ENCODE measurements at places on chromosomes 4 and X.
A peak's percentile ranks its signal among the peaks of the same experiment; 100 is the strongest.

GRCh38 chrX:14497184-14497666, 32.1 kb upstream of the GLRA2 start:
- DNase-seq, result no peak

DNA sequence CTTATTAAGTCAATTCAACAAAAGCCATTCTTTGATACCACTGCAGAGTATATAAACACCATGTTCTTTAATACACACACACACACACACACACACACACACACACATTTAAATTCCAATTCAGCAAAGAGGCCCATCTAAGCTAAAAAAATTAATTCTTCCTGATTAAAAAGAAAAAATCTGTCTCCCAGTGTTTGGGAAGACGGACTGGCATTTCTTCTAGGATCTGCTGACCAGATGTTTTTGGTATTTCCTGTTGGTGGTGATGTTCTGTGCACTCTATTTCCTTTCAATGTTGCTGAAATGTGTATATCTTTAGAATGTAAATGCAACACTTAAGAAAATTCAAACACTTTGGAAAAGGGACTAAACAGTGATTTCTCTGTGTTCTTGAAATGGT, 243.8 kb downstream of the THOC2 start:
- DNase-seq, result no peak

- DNase-seq, result no peak
These were observed 187.0 kb upstream of the PPARGC1A start for GRCh38 chr4:24076811-24077210.

- DNase-seq, result peak; percentile 25
These were observed 1.0 kb upstream of the TLR1 start for GRCh38 chr4:38805530-38806145.

- no peak for DNase-seq
These were observed 42.4 kb downstream of the RAI2 start for GRCh38 chrX:17818726-17819125.

DNA sequence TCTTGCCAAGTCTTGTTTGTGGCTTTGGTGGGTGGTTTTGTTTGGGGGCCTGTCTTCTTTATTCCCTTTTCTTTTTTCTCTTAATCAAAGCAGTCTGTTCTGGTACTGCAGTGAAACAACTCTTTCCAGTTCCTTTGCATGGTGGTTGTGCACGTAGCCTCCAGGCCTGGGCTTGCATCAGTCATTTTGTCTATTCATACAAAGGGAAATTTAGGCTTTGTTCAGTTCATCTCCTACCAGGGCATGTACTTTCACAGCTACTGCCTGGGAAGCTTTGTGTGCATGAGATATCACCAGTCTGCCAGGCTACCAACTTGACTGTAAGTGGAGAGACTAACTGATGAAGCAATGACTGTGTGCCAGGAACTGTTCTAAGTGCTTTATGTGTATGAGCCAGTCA, 8.5 kb downstream of the TRIM2 start:
- DNase-seq, result no peak

GRCh38 chrX:3699821-3700381, 13.5 kb downstream of the PRKX start:
- no peak for DNase-seq

GRCh38 chrX:10685923-10686595, 65.7 kb upstream of the MID1 start:
- no peak for DNase-seq

DNA sequence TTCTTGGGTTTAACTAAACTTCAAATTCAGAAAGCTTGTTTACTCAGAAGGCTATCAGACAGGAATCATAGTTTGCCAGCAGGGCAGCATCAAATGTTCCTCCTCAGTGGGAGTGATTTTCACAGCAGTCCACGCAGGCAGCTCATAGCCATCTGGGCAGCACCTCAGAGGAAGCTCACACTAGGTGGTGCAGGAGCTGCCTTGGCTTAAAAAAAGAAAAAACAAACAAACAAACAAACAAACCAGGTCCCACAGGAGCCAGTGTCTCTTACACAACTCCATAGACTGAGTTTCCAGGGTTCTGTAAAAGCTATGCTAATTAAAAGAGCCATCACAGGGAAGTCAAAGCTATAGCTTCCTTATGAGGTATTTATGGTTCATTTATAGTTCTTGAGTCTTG, 10.5 kb upstream of the KLHL5 start:
- DNase-seq, result no peak

DNA sequence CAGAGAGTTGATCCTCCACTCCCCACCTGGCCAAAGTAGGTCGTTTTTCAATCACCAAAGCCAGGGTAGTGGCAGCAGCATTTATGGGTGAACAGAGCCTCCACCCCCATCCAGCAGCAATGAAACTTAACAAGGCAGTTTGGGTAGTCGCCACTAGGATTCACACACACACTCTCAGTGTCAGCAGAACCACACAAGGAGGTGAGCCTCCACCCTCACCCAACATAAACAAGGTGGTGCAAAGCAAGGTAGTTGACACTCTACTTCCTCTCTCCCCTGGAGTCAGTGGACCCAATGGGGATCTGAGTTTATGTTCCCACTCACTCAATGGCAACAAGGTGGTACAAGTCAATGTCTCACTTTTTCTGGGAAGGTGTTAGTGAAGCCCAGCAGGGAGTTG, 50.4 kb upstream of the CCDC149 start:
- no peak for DNase-seq

GRCh38 chrX:34491126-34491525, 166.0 kb downstream of the TMEM47 start:
- DNase-seq, result no peak

DNA sequence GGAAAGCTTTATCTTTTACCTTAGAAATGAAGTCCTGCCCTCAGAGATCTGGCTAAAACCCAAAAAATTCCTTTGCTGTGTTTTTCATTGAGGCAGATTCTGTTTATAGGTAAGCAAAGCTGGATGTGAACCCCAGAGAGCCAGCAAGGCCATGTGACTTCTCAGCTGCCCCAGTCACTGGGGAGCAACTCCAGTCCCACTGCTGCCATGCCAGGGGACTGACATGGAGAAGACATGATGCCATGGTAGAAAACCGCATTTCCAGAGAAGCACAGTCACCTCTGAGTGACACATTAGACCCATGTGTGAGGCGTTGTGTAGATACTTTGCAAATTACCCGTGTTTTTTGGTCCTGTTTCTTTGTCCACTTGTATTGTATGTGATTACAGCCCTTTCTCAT, 45.4 kb downstream of the PTTG2 start:
- DNase-seq, result no peak

All from HCEC 1CT (cell line).